ENCODE measurements at places on chromosomes 1 and 21. TPM values are rescaled to one million over a fixed set of nuclear protein-coding genes. Genes with fewer than 3 reads are reported as not detected.

GRCh38 chr1:221888801-221889200 lies 146.9 kb upstream of the DUSP10 start:
- no peak overlapping the region for H3K4me3 ChIP-seq
- H3K36me3 ChIP-seq, result no peaks in the 10 kb centered on the region
- no peak for DNase-seq
- H3K27me3 ChIP-seq, result no peaks in the 10 kb centered on the region
- H3K4me1 ChIP-seq, result no peaks in the 10 kb centered on the region
- H3K27ac ChIP-seq, result no peak overlapping the region

Gene FMO3
- not detected for polyA plus RNA-seq

DNA sequence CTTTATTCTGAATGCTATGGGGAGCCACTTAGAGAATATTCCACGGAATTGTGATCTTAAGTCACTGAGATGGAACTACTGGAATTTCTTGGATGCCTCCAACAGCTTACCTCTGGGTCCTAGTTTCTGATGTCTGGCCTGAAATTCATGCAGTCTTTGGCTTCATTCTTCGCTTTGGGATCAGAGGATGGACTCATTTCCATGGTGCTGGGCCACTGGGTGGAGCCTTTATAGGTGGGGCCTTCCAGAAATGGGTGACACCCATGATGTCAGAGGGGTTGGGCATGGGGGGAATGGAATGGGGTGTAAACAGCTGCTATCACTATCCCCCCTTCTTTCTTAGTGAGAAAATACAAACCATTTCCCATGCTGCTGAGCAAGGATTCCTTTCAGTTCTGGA lies 73.7 kb upstream of the FGGY start:
- H3K27ac ChIP-seq, result no peak overlapping the region
- H3K4me1 ChIP-seq, result peaks cover 16% of the 10 kb centered on the region
- no peak for DNase-seq
- H3K27me3 ChIP-seq, result no peaks in the 10 kb centered on the region
- no peaks in the 10 kb centered on the region for H3K36me3 ChIP-seq
- H3K4me3 ChIP-seq, result no peak overlapping the region

DNA sequence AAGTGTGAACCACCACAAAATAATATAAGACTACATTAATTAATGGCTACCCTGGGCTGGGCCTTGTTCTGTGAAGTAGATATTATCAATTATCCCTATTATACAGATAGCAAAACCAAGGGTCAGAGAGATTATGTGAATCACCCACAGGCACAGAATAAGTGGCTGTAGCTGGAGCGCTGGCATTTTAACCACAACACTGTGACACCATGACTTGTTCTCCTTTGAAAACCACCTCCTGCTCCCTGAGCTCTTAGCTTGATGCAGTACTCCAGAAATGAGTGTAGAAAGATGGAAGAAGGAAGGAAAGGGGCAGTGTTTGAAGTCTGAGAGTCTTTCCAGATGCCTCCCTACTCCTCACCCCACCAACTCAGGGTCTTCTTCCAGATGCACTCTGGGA lies 29.5 kb upstream of the JUN start:
- H3K27me3 ChIP-seq, result no peaks in the 10 kb centered on the region
- H3K4me3 ChIP-seq, result no peak overlapping the region
- H3K4me1 ChIP-seq, result peaks cover 40% of the 10 kb centered on the region

DNA sequence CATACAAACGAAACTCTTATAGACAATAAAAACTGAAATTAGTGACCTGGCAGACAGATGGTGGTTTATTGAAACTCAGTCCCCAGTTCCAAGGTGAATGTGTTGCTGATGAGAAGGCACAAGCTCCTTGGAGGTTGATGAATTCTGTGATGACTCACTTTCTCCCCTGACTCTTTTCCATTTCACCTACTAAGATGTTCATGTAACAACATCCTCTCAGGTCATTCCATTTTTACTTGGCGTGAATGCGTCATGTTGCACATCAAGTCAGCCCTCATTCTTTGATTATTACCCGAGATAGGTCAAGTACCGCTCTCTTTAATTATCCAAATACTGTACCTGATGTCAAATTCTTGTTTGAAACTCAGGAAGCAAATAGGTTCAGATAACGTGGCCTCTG lies 10.1 kb upstream of the IL10RB start:
- peaks cover 80% of the 10 kb centered on the region for H3K36me3 ChIP-seq
- DNase-seq, result no peak
- no peak overlapping the region for H3K27ac ChIP-seq
- no peaks in the 10 kb centered on the region for H3K27me3 ChIP-seq

Gene CELA3B
- polyA plus RNA-seq, result not detected

GRCh38 chr1:248886237-248886895 lies 19.7 kb upstream of the PGBD2 start:
- H3K36me3 ChIP-seq, result no peaks in the 10 kb centered on the region
- DNase-seq, result no peak
- no peaks in the 10 kb centered on the region for H3K27me3 ChIP-seq
- H3K4me3 ChIP-seq, result no peak overlapping the region

Gene SPSB1
- 0.56 TPM for polyA plus RNA-seq

DNA sequence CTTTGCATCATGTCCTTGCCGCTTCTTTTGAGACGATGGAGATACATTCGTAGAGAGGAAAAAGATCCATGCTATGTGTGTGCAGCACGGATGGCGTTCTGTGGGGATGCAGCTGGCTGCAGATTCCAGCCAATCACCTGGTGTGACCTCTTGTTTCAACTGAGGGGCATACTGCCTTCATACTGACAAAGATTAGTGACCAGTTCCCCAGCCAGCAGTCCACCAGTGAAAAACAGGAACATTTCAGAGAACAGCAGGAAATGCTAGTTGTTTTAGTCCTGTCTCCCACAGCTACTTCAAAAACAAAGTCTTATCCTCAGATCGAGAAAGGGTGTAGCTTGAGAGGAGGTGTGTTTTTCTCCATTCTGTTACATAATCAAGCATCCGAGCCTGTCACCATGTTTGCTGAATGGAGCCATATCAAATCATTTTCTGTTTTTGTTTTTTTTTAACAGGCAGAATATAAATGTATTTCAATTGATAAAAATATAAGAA lies 255.7 kb upstream of the FMN2 start:
- no peak overlapping the region for H3K27ac ChIP-seq
- DNase-seq, result no peak
- H3K36me3 ChIP-seq, result no peaks in the 10 kb centered on the region

GRCh38 chr1:229452956-229453801 lies 19.3 kb upstream of the ACTA1 start:
- no peaks in the 10 kb centered on the region for H3K4me1 ChIP-seq
- no peak overlapping the region for H3K27ac ChIP-seq
- no peak for DNase-seq
- H3K4me3 ChIP-seq, result no peak overlapping the region
- no peaks in the 10 kb centered on the region for H3K27me3 ChIP-seq

Gene PRAMEF7
- not detected for polyA plus RNA-seq

Gene SPRR2G
- not detected for polyA plus RNA-seq

DNA sequence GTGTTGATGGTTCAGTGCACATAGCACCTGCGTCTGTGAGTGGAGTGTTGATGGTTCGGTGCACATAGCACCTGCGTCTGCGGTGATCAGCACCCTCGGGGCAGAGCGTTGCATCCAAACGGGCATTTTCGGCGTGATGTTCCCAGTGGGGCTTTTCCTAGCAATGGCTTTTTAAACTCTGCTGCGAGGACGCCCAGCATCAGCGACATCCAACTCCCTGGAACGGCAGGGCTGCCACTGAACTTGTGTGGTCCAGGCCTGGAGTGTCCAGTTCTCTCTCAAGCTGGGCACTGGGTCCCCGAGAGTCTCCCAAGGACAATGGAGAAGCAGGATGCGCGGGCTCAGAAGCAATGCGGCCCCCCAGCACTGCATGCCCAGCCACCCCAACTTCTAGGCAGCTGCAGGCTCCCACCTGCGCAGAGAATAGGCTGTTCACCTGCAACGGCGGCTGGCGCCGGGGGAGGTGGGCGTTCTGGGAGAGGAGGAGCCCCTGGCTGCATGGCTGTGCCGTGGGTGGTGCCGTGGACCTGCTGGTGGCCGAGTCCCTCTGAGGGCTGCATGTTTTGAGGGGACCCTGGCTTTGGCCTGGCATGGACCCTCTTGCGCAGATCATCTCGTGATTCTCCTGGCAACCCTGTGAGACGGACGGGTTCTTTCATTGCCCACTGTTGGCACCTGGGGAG lies 10.1 kb upstream of the C1orf174 start:
- peaks cover 12% of the 10 kb centered on the region for H3K4me1 ChIP-seq
- H3K4me3 ChIP-seq, result no peak overlapping the region
- no peaks in the 10 kb centered on the region for H3K36me3 ChIP-seq
- H3K27ac ChIP-seq, result no peak overlapping the region

- H3K27me3 ChIP-seq, result no peaks in the 10 kb centered on the region
- H3K4me3 ChIP-seq, result no peak overlapping the region
- H3K36me3 ChIP-seq, result no peaks in the 10 kb centered on the region
Measured at GRCh38 chr1:161193561-161194235, 5.2 kb downstream of the ADAMTS4 start.

GRCh38 chr1:208681878-208682663 lies 437.9 kb upstream of the PLXNA2 start:
- H3K36me3 ChIP-seq, result no peaks in the 10 kb centered on the region
- no peak overlapping the region for H3K4me3 ChIP-seq

DNA sequence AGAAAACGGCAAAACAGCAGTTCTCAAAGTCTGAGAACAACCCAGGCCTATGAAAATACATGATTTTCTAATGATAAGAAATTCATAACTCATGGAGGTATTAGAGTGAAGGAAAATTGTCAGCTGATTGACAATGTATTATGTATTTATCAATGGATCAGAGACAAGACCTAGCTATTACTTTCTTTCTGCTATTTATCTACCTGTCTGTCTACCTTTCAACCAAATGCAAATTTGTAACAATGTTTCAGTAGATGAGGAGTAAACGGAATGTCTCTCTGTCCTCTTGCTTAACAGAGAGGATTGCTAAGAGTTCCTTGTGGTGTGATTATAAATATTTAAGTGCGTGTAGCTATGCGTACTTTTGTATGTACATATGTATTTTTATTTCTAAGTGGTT lies 568.7 kb upstream of the RGS18 start:
- H3K36me3 ChIP-seq, result no peaks in the 10 kb centered on the region
- no peak for DNase-seq
- no peak overlapping the region for H3K4me3 ChIP-seq
- H3K27ac ChIP-seq, result no peak overlapping the region
- H3K27me3 ChIP-seq, result no peaks in the 10 kb centered on the region

Gene KRTAP7-1
- not detected for polyA plus RNA-seq

GRCh38 chr1:14369526-14370213 lies 228.8 kb upstream of the KAZN start:
- no peak for DNase-seq
- H3K27me3 ChIP-seq, result no peaks in the 10 kb centered on the region
- no peak overlapping the region for H3K4me3 ChIP-seq
- no peak overlapping the region for H3K27ac ChIP-seq

- H3K4me3 ChIP-seq, result no peak overlapping the region
- no peak for DNase-seq
- no peaks in the 10 kb centered on the region for H3K27me3 ChIP-seq
- no peak overlapping the region for H3K27ac ChIP-seq
- no peaks in the 10 kb centered on the region for H3K4me1 ChIP-seq
Measured at GRCh38 chr1:14296795-14297194, 301.7 kb upstream of the KAZN start.

Gene LCA5L
- polyA plus RNA-seq, result 0.12 TPM

GRCh38 chr1:225534135-225534534 lies 106.3 kb upstream of the LBR start:
- DNase-seq, result no peak
- H3K36me3 ChIP-seq, result no peaks in the 10 kb centered on the region
- H3K4me1 ChIP-seq, result no peaks in the 10 kb centered on the region

DNA sequence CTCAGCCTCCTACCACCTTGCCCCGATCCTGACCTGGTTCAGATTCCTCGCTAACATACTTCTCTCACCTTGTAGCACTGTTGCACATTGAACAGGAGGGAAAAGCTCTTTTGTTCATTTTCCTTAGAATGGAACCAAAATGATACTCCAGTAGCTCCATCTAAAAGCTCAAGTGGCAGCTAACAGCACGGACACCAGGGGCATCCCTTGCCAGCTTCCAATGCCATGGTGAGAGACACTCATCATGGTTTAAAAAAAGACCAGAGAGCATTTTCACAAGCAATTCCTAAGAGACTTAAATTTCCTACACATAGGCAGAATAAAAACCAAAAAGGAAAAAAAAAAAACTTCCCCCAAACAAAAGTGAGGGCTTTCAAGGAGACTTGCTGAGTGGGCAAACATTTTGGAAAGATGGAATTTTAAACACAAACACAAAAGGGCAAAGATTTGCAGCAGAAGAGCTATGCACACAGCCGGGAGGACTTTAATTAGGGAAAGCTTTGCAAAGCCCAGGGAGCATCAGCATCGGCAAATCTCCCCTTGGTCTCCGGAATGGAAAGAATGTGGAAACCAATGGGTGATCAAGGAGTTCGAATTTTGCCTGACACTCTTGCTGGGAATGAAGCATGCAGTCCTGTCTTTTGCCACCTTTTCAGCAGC lies 84.3 kb downstream of the CAPZB start:
- no peaks in the 10 kb centered on the region for H3K27me3 ChIP-seq
- no peak overlapping the region for H3K27ac ChIP-seq
- H3K4me3 ChIP-seq, result no peak overlapping the region
- no peaks in the 10 kb centered on the region for H3K4me1 ChIP-seq

DNA sequence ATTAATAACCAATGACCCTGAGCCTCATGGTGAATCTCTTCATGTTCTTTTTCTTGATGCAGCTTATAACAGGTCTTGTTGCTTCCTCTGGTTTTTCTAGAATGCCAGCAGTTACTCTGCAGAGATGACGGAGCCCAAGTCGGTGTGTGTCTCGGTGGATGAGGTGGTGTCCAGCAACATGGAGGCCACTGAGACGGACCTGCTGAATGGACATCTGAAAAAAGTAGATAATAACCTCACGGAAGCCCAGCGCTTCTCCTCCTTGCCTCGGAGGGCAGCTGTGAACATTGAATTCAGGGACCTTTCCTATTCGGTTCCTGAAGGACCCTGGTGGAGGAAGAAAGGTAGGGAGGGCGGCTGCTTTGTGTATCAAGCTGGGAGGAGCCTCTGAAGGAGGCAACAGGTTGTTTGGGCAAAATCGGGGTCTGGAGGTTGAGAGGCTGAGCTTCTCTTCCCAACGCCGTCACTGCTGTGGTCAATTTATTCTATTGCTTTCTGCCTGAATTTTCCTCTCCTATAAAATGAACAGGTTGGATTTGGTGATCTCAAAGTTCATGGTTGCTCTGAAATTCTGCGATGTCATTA lies 6.7 kb downstream of the ABCG1 start:
- no peak for DNase-seq
- H3K27me3 ChIP-seq, result no peaks in the 10 kb centered on the region
- H3K4me3 ChIP-seq, result no peak overlapping the region
- H3K4me1 ChIP-seq, result peaks cover 44% of the 10 kb centered on the region

Data from CD14-positive monocyte (primary cell).